Stimulated activated CD8-positive, alpha-beta memory T cell treated with anti-CD3 and anti-CD28 coated beads, Interleukin-7, amount 100 ng/mL, for 1 hour (primary cell): ENCODE measurements at places on chromosomes 2 and 18.

GRCh38 chr2:18706001-18706400 lies 116.6 kb upstream of the NT5C1B start:
- no peak for DNase-seq

GRCh38 chr2:232526372-232526941 lies 497 bp downstream of the CHRND start:
- DNase-seq, result no peak

- DNase-seq, result no peak
Measured at GRCh38 chr18:26655525-26656430, 107.4 kb upstream of the KCTD1 start.

- DNase-seq, result no peak
Measured at GRCh38 chr2:187263675-187264560, 184.1 kb downstream of the CALCRL start.

DNA sequence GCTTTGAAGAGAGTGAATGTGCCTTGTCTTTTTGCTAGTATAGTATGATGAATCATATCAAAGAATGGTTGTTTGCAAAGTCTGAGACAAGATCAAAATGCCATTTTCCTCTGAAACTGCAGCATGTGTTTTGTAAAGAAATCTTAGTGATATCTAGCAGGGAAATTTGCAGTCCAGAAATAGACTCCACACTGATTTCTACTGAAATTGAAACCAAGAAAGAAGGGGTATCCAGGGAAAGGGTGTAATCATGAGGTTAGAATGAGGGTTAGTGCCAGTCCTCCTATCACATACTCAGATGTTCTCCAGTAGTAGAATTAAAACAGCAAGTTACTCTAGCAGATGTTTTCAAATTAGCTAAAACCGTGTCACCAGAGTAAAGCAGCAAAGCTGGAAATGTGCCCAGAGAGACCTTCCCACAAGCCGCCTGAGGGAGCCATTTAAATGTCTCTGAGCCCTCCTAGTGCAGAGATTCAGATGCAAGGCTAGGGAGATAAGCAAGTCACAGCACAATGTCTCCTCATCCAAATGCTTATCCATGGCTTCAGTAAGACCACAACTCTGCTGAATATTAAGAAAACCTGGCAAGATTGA lies 4.9 kb downstream of the DLGAP1 start:
- no peak for DNase-seq

GRCh38 chr2:8636721-8637636 lies 44.9 kb upstream of the ID2 start:
- no peak for DNase-seq

- no peak for DNase-seq
Measured at GRCh38 chr2:3440477-3440876, 61.0 kb downstream of the TRAPPC12 start.

DNA sequence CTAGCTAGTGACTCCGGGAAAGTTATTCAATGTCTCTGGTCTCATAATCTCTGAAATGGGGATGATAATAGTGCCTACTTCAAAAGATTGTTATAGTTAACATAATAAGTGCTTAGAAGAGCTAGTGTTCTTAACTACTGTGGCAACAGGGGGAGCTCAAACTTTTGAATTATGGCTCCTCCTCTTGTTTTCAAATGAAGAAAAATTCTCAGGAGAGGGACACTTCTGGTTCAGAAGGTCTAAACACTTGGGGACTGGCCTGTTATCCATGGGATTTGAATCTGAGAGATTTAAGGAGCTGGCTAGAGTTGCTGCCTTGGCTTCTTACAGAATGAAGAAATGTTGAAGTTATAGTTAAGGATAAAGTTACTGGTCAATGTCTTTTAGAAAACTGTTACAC lies 92.2 kb upstream of the ITGB6 start:
- no peak for DNase-seq

GRCh38 chr2:71576541-71576940 lies 123.2 kb downstream of the DYSF start:
- no peak for DNase-seq

DNA sequence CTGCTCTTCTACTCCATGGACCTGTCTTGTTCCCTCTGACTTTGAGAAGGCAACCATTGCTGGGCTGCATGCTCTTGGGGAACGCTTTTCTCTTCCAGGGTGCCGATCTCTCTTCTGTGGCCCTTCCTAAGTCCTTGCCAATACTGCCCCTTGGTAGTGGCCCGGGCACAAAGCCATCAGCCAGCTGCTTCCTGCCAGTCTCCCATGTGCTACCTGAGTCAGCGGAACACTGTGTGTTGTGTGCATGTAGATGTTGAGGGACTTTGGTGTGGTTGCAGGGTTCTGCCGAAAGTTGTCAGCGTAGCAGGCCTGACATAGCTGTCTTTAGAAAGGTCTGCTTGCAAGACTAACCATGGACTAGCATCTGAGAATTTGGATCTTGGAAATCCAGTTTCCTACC lies 35.4 kb downstream of the MGAT5 start:
- DNase-seq, result no peak

DNA sequence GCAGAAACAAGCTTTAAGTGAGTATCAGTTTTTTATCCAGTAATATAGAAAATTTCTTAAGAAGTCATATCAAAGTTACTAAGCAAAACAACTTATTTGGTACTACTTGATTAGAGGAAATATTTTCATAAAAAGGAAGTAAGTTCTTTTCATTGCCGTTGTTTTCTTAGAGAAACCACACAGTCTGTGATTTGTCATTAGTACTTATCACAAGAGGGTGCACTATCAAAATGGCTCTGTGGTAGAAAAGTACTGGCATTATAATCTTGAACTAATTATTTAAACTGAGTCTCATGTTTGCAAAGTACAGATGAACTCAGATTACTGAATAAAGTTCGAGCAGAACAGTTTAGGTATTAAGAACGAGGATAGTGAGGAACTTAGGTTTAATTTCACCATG lies 93.4 kb downstream of the IKZF2 start:
- DNase-seq, result no peak

DNA sequence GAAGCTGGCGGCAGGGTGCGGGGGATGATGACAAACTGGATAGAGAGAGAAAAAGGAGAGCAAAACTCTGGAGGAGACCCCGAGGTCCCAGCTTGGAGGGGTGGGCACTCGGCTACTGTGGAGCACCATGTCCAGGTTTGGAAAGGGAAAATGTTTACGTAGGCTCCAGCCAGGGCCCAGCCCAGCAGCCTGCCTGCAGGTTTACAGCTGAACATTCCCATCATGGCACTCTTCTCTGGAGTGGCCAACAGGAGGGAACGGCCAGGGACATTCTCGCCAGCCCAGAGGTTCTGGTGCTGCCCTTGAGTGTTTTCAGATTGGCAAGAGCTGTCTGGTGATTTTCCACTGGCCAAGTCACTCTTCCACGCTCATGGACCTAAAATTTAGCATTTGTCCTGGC lies 262.9 kb upstream of the TCF4 start:
- no peak for DNase-seq

- DNase-seq, result no peak
Measured at GRCh38 chr2:225056330-225057073, 14.2 kb upstream of the DOCK10 start.

DNA sequence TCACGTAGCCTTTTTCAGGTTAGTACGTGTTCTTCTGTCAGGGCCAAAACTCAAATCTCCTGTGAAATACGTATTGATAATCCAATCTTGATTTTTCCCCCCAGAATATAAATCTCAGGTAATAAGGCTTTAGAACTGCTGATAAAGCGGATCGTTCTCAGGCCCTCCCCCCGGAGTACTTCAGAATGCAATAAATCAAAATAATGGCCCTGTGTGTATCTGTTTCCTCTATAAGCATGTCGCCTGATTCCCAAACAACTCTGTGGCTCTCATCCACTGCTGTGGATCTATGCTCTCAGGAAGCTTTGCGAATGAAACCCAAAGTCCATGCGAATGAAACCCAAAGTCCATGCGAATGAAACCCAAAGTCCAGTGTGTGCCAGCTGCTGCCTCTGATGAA lies 49.4 kb downstream of the IMPA2 start:
- DNase-seq, result no peak

DNA sequence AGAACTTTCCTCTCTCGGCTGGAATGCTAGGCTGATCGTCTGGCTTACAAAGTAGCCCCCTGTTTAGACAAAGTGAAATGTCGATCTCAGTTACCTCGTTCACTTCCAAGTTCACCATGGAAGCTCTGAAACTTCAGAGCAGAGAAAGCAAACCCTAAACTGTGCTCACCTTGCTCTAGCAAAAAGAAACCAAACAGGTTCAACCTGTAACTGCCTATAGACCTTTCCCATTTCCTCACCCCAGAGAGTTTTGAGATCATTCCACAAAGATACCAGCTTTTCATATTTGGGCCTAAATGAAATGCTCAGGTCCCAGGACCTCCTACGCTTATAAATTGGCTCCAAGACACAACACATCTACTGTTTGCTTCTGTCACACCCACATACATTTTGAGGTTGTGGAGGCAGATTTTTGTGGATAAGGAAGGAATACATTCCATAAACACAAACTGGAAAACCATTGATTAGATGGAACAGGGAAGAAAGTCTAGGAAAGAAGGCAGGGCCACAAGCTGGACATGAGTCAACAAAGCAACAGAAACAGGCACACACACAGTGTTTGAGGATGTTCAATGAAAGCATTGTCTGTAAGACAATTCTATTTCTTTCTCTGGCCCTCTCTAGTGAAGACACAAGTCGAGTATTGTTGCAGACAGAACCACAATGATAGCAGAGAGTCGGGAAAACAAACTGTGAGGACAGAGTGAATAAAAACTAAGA lies 52.8 kb upstream of the TGIF1 start:
- no peak for DNase-seq

DNA sequence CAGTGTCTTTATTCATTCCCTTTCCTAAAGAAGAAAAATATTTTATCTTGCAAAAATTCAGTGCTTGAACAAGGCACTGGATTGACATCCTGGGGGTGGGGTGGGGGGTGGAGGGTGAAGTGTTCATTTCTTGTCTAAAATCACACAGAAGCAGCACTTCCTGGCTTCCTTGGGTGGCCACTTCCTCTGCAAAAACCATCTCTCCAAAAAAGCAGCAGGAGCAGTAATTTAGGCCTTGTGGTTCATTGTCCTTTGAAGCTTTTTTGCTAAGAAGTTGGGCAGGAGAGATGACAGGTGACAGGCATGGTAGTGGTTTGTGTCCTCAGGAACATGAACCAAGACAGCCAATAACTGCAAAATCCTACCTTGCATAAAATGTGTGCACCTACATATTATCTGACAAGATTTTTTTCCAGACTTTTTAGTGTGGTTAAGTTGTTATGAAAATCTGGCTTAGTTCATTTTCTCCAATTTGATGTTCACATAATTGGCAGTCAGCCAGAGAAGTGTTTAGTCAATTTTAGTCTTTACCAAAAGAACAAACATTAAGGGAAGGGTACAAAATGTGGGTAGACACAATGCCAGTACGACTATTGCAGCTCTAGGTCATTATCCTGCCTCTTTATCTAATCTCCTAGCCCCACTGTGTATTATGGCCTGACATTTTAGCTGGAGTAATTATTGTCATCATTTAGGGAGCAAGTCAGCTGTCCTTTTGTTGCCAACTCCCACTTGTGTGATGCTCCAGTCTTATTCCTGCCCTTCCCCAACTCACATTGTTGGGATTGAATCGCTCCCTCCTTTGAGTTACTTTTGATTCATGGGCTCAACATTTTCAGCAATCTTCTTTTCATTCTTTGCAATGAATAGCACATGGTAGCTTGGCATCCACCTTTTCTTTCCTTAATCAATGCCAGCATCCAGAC lies 177.2 kb downstream of the MYO3B start:
- DNase-seq, result no peak

DNA sequence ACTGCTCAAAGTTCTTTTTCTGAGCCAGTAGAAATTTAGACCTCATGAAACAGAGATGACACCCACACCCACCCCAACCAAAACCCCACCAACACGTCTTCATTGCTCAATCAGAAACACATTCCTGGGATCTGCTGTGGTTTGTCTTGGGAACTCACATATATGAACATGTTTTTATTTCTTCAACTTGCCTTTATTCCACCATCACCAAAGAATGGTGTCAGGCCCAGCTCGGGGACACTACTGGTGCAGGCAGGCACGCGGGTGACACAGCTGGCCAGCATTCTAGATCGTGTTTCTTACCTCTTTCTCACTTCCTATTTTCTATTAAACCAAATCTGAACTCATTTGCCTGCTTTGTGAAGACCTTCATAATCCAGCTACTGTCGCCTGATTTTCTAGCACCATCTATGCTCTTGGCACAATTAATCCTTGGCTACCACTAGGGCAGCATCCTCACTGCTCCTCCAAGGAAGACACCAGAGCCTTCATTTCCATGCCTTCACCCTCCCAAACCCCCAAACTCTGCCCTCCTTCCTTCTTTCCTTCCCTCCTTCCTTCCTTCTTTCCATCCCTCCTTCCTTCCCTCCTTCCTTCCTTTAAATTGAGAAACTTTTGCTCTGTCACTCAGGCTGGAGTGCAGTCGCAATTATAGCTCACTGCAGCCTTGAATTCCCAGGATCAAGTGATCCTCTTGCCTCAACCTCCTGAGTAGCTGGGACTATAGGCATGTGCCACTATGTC lies 157.1 kb downstream of the BCL2 start:
- DNase-seq, result no peak

DNA sequence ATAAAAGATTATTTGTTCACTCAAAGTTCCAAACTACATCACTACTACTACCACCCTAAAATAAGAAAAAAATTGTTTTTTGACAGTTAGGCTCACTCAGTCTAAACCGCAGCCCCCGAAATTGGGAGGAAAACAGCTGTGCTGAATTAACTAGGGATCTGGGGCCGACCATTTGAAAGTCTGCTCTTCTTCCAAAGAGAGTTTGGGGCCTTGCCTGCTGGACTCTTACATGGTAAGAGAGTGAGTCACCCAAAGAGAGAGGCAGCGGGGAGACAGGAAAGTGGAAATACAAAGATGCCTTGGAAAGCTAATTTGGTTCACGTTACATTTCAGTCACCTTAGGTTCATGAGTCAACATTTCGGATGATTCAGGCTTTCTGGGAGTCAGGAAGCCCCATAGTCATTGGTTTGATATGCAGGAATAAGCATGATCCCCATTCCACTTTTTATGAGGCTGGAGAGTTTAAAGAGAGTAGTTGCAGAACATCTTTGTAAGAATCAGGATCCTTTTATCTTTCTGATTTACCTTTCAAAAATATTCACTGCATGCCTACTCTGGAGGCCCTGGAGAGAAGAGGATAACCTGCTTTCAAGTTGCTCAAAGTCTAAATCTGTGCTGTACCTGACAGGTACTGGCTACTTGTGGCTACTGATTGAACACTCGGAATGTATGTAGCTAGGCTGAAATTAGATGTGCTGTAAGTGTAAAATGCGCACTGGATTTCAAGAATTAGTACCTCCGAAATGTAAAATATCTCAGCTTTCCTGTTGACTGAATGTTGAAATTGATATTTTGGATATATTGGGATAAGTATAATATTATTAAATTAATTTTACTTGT lies 995 bp upstream of the RTN4 start:
- DNase-seq, result no peak

- DNase-seq, result no peak
Measured at GRCh38 chr2:6832596-6833299, 33.0 kb downstream of the CMPK2 start.

DNA sequence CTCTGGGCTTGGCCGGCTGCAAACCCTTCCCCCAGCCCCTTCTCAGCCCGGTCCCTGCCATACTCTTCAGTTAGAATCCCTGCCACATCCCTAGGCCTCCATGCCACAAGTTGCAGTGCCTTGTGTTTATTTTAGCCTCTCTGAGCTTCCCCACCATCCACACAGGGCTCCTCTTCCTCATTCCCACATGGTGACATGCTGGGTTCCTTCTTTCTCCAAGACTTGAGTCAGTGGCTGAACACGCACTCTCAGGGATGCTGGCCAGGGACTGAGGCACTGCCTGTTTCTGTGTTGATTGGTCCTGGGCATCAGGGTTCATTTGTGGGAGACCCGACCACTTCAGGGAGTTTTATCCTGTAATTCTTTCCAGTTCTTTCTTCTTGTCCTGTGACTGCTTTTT lies 56.3 kb downstream of the KCNS3 start:
- DNase-seq, result no peak

- no peak for DNase-seq
Measured at GRCh38 chr18:31798399-31798798, 37.7 kb upstream of the SLC25A52 start.
